SW 1271 (cell line): ENCODE measurements at places on chromosomes 1 and 21.
A peak's percentile ranks its signal among the peaks of the same experiment; 100 is the strongest.

DNA sequence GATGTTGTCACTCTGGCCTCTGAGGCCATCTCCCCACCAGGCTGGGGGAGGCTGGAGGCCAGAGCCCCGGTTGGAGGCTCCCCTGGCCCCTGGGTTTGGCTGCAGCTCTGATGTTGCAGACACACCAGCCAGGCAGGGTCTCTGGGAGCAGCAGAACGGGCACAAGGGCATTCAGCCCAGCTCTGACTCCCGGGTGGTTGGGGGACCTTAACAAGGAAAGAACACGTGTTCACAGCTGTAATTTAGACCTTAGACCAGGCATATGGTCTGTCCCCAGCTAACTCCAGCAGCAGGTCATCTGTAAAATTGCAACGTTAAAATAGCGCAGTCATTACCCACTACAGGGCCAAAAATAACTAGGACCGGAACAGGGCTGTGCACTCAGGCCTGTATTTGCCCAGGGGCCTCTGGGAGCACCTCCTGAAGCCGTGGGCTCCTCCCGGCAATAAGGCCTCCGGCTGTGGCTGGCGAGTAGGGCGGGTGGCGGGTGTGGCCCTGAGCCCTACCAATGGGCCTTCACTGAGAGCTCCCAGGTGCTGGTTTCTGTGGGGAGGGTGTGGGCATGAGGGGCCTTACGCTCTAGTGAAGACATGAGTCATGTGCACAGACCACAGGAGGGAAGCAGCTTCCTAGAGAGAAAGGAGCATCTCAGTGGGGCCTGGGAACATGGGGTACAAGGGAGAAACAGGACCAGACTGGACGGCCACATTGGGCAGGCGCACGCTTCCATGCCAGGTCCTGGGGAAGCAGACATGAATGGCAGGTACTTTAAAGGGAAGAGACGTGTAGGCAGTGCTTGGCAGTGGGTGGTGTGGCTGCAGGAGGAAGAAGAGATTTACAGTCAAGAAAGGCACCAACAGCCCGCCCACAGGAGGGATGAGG lies 6.1 kb downstream of the LDLRAP1 start:
- no peak for DNase-seq

- no peak for DNase-seq
These were observed 32.7 kb upstream of the ZNF326 start for GRCh38 chr1:89962024-89962741.

DNA sequence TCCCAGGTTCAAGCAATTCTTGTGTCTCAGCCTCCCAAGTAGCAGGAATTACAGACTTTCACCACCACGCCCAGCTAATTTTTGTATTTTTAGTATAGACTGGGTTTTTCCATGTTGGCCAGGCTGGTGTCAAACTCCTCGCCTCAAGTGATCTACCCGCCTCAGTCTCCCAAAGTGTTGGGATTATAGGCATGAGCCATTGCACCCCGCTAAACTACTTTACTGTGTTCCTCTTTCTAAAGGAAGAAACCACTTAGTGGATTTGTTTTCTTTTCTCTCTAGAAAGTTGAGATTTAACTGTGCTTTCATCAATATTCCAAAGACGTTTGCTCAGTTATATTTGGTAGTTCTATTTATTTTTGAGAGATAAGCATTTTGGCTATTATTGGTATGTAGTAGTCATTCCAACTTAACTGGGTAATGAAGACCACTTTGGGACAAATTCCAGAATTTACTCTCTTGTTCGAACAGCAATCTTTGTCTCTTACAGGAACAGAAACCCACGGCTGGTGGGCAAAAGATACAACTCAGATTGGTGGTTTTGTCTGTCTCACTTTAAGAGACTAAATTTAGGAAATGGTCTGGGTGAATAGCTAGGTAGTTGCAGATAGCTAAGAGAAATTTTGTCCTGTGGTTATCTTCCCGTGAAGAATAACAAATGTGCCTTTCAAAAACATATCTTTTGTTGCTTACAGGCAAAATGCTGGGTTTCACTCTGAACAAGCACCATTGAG lies 103.5 kb upstream of the CD55 start:
- no peak for DNase-seq

DNA sequence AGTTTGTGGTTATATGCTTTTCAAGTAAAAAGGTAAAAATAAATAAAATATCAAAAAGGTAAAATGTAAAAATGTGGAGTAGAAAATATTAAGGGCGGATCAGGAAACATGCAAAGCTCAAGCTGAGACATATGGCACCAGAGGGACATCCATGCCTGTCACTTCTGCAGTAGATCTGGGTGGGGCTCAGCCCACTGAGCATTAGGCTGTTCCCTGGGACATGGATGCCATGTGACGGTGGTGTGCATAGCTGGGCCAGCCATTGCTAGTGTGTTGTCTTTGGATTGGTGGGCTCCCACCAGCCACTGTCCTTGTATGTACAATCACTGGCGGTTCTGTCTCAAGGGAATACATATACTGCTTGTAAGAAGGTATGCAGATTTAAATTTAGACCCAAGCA lies 3.0 kb downstream of the TTC13 start:
- no peak for DNase-seq

GRCh38 chr1:191760016-191760415 lies 398.2 kb upstream of the RGS18 start:
- DNase-seq = no peak

DNA sequence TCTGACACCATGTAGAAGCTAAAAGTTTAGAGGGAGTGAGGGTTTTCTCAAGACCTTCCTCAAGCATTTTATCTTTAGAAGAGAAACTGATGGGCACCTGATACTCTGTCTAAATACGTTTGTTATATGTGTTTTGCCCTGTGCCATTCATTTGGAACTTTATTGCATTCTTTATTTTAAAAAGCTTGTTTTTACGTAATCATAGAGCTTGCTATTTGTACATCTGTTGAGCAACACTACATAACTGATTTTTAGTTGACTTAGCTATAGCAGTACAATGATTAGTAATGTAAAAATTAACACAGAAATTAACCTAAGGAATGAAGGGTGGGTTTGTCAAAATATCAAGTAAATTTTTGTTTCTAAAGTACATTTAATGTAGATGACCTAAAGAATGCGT lies 88.5 kb downstream of the RUNX3 start:
- DNase-seq = no peak

GRCh38 chr1:145901312-145902021 lies 8.4 kb downstream of the ITGA10 start:
- no peak for DNase-seq

DNA sequence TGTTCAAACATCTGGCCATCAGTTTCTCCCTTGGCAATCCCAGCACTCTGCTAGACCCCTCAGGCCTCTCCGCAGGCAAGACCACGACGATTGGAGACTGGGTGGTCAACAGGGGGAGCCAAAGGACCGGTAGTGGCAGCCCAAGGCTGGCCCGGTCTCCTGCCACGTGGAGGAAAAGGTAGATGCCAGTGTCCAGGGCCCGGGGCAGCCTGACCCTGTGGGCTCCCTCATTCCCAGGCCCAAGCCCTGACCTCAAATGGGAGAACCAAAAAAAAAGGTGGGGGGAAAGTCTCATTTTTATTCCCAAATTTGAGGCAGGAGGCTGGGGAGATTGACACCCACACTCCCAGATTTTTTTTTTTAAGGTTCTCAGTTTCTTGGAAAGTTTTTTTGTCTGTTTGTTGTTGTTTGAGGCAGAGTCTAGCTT lies 24.8 kb downstream of the S100A6 start:
- peak; percentile 47 for DNase-seq

DNA sequence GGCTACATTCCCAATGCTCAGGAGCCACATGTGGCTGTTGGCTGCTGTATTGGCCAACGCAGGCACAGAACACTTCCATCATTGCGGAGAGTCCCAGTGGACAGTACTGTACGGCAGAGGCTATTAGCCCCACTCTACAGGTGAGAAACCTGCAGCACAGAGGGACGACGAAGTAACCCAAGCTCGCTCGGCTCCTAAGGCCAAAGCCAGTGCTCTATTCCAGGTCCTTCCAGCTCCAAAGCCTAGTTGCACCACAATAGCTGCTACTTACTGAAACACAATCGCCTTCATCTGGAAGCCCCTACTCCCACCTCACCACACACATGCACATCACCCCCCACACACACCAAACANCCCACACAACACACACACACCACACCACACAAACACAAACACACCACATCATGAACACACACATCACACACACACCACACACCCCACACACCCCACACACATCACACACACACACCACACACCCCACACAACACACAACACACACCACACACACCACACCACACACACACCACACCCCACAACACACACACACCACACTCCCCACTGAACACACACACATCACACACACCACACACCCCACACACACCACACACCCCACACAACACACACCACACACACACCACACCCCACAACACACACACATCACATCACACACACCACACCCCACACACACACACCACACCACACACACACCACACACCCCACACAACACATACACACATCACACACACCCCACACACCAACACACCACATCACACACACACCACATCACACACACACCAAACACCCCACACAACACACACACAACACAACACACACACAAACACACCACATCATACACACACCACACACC lies 3.2 kb downstream of the LYPD8 start:
- no peak for DNase-seq

DNA sequence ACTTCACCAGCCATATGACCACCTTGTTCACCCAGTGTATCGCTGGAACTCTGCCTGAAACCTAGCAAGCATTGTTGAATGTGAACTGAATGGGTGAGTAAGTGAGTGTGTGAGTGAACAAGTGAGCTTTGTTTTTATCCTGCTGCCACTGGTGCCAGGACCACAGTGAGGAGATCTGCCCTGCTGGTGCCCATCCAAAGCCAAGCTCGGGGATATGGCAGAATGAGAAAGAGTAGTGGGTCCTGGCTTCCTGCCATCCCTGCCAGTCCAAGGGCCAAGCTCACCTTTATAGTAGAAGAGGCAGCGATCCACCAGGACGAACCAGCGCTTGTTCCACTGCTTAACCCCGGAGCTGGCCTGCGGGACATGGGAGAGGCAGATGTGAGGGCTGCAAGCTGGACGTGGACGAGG lies 53.4 kb upstream of the GOLT1A start:
- no peak for DNase-seq

DNA sequence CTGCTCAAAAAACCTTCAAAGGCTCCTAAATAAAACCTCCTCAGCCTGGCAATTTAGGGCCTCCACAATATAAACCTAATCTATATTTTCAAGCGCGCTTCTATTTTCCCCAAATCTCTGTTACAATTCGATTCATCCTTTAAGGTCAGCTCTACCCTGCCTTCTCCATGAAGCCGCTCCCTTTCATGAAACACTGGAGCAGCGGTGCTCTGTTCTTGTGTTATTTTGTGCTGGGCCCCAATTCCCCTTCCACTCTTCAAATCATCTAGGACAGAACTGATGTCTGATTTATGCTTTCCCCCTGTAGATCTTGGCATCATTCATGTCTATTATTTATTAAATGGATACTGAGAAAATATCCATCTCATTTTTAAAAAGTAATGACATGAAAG lies 6.9 kb downstream of the ERRFI1 start:
- no peak for DNase-seq

- no peak for DNase-seq
These were observed 298 bp downstream of the SSBP3 start for GRCh38 chr1:54405898-54406293.

DNA sequence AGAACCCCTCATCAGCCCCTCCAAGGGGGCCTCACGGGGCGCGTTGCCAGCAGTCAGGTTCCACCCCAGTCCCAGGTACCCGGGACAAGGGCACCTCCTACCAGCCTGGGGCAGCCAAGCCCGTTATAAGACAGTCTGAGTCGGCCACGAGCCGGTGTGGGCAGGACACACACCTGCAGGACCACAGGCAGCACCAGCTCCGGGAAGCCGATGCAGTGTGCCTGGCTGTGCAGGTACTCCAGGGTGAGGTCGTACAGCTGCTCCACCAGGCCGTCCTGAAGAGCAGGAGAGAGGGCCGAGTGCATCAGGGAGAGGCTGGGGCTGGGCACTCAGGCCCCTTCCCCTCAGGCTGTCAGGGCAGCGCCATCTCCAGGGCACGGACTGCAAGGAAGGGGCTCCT lies 11.1 kb downstream of the NOC2L start:
- DNase-seq = no peak

DNA sequence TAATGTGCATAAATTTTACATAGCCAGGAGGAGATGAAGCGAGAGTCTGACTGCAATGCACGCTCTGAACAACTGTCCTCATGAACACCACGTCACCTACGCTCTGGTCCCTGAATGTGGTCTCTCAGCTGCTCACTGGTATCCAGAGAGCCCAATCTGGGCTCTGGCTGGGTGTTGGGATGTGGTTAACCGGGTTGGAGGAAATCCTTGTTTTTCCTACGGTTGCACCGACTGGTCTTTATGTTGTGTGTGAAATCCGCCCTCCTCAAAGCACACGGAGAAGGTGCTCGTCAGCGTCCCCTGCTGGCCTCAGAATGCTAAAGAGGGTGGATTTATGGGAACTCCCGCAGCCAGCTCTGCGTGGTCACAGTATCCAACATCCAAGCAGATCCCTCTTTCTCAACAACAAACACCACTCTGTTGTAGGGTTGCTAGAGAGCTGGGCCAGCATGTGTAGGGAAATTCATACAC lies 51.8 kb upstream of the FAM89A start:
- no peak for DNase-seq

DNA sequence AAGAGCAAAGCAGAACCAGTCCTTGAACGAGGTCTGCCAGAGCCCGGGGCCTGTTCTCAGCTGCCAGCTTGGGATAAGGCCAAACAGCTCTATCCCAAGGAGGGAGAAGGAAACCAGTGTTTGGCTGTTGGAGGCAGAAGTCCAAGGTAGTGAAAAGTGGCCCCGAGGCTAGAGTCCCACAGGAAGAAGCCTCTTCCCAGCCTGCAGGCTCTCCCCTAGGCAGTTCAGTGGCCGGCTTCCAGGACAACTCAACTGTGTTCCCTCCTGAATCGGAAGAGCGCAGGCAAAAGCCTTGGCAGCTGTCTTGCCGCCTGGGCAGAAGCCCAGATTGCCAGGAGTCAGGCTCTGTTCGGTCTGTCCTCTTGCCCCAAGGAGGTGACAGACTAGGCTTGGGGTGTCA lies 19.3 kb downstream of the QSOX1 start:
- no peak for DNase-seq

DNA sequence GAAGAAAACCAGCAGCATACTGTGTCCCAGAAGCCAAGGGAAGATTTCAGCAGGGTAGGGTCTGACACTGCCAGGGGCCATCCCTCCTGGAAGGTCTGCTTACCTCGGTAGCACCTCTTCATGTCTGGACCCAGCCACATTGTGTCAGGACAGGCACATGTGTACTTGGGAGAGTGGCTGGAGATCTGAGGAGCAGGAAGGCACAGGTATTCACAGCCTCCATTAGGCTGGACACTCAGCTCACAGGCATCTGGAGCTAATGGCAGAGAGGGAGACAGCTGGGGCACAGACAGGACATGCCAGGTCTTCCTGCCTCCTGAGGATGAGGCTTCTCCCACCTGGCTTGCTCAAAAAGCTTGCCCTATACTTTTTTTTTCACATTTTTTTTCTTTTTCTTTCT lies 19.9 kb upstream of the MAGOH start:
- DNase-seq = no peak

- DNase-seq = no peak
These were observed 81.4 kb downstream of the RUNX1 start for GRCh38 chr21:34967509-34968289.

GRCh38 chr1:21754583-21754982 lies 28.4 kb downstream of the USP48 start:
- no peak for DNase-seq

GRCh38 chr21:37455504-37455911 lies 88.9 kb downstream of the DYRK1A start:
- no peak for DNase-seq
